ENCODE measurements at places on chromosomes 1 and 21. TPM values are rescaled to one million over a fixed set of nuclear protein-coding genes. Genes with fewer than 3 reads are reported as not detected.

RPE65 gene
- total RNA-seq: not detected

USH2A gene
- total RNA-seq: 1.0 TPM

TSSK3 gene
- 4.6 TPM for total RNA-seq

PLA2G2C gene
- 0.65 TPM for total RNA-seq

SERTAD4 gene
- 5.9 TPM for total RNA-seq

GABPA gene
- 18.7 TPM for total RNA-seq

DIPK1A gene
- total RNA-seq: 41.8 TPM

LRRC71 gene
- not detected for total RNA-seq

TCHHL1 gene
- not detected for total RNA-seq

NID1 gene
- 10.6 TPM for total RNA-seq

AJAP1 gene
- total RNA-seq: 62.8 TPM

SYPL2 gene
- total RNA-seq: 0.81 TPM

HOOK1 gene
- 17.3 TPM for total RNA-seq

S100A3 gene
- total RNA-seq: not detected

ACTL8 gene
- 0.26 TPM for total RNA-seq

TMEM61 gene
- total RNA-seq: 1.1 TPM

NPL gene
- total RNA-seq: 23.6 TPM

KIF2C gene
- total RNA-seq: 1.8 TPM

NRIP1 gene
- total RNA-seq: 31.8 TPM

Measured in dorsolateral prefrontal cortex (tissue), 122 donors.